CD4-positive, alpha-beta T cell (primary cell): ENCODE measurements at places on chromosomes 5 and 9.

- no peak for DNase-seq
These were observed 303.6 kb downstream of the SPOCK1 start for GRCh38 chr5:137195483-137195882.

DNA sequence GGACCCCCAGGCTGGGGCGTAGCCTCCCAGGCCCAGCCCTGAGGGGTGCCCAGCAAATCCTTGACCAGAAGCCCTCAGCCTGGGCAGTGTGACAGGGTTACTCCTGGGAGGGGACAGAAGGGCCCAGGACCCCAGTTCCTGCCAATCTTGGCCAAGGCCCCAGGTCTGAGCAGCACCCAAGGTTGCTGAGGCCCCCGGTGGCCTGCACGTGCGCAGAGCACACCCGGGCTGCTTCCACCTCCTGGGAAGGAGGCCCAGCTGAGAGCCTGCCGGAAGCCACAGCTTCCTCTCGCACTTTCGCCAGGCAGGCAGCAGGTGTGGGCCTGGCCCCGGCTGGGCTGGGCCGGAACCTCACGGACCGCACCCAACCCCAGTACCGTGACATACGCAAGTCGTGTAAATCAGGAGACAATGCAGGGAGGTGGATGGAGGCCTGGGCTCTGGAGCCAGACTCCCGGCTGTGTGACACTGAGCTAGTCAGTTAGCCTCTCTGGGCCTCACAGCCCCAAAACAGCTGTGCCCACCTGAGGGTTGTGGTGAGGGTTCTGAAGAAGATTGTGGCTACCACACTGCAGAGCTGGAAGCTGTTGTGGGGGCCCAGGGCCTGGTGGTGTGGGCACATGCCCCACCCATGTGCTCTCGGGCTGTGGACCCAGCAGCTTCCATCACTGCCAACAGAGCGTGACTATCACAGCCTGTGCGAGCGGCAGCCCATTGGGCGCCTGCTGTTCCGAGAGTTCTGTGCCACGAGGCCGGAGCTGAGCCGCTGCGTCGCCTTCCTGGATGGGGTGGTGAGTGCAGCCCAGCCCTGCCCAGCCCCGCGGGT, 5.1 kb downstream of the GRK6 start:
- peak; percentile 85 for DNase-seq

- DNase-seq = no peak
These were observed 19.1 kb downstream of the LHX3 start for GRCh38 chr9:136185596-136186366.

DNA sequence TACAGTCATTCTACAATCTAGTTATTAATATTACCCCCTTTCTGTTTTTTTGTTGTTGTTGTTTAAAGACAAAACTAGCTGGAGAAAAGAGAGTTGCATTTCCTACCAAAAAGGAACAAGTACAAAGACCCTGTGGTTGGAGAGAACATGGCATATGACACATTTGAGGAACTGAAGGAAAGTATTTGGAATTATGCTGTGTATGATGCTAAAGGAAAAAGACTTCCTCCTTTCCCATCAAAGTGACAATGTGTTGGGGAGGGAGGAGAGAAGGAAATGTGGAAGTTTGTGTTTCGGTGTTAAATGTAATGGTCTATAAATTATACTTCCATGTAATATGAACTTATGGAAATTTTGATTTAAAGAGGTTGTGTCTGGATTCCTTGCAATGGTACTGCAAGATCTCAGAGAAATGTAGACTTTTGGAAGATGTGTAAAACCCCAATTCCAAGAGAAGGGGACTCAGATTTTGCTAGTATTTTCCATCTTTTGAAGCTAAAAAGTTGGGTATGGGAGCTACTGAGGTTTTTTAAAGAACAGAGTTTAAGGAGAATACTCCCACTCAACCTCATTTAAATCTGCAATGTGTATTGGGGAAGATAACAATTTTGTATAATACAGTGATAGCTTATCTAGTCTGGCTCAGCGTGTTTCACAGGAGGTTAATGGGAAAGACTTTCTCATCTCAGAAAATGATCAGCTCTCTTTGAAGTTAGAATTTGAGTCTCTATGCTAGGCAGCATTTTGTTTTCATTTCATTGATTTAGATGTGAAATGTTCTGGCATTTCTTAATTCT, 15.4 kb upstream of the TNFSF8 start:
- no peak for DNase-seq

- no peak for DNase-seq
These were observed 1.9 kb downstream of the TERT start for GRCh38 chr5:1292846-1293415.

GRCh38 chr9:98801969-98802371, 5.5 kb upstream of the GALNT12 start:
- DNase-seq = no peak

- DNase-seq = no peak
These were observed 17.8 kb downstream of the NUDT2 start for GRCh38 chr9:34346873-34347799.

- DNase-seq = no peak
These were observed 347.3 kb downstream of the ENC1 start for GRCh38 chr5:74293182-74293581.
